ENCODE measurements at places on chromosomes 12 and 14. TPM values are rescaled to one million over a fixed set of nuclear protein-coding genes. Genes with fewer than 3 reads are reported as not detected.

Gene TGFB3
- total RNA-seq: 4.3 TPM

GRCh38 chr12:1592444-1593173, 1.8 kb downstream of the FBXL14 start:
- ATAC-seq: peak; percentile 41

DNA sequence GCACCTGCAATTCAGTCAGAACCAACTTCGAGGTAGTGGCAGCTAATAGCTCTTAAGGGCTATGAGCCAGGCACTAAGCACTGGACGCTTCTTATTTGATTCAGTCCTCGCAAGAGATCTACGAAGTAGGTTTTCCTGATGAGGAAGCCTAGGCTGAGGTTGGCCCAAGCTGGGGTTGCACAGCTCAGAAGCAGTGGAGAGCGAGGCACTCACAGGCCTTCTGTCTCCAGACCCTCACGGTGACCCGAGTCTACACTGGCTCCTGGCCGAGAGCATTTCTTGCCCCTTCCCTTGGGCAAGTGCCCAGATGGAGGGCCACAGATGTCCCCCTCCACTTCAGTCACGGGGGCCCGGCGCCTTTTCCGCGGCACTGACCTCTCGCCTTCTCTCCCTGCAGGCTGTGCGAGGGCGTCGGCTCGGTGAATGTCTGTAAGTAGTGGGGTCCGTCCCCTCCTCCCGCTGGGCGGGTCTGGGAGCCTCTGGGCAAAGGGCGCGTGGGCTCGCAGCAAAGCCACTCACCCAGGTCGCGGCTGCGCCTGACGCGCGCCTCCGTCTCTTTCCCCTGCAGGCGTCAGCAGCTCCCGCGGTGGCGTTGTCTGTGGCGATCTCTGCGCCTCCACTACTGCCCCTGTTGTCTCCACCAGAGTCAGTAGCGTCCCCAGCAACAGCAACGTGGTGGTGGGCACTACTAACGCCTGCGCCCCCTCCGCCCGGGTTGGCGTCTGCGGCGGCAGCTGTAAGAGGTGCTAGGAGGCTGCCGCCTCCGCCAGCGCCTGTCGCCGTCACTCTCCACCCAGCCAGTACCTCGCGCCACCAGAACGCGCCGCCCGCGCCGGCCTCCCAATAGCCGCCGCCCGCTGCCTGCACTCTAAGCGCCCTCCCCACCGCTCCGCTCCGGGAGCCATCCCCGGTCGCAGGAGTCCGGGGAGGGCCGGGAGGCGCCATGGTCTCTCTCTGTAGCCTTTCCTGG, 13.1 kb downstream of the KRT83 start:
- peak; percentile 78 for ATAC-seq

- peak; percentile 91 for ATAC-seq
These were observed 120.7 kb upstream of the SCAF11 start for GRCh38 chr12:46110928-46111699.

- ATAC-seq: no peak
These were observed 696.1 kb upstream of the TMEM132C start for GRCh38 chr12:127570793-127571360.

GRCh38 chr14:94050231-94050880, 24.2 kb downstream of the OTUB2 start:
- no peak for ATAC-seq

- ATAC-seq: peak; percentile 44
These were observed 750 bp downstream of the CS start for GRCh38 chr12:56299308-56299852.

Gene KCNC2
- total RNA-seq: not detected

- ATAC-seq: peak; percentile 74
These were observed 34.2 kb downstream of the MOAP1 start for GRCh38 chr14:93150227-93151208.

DNA sequence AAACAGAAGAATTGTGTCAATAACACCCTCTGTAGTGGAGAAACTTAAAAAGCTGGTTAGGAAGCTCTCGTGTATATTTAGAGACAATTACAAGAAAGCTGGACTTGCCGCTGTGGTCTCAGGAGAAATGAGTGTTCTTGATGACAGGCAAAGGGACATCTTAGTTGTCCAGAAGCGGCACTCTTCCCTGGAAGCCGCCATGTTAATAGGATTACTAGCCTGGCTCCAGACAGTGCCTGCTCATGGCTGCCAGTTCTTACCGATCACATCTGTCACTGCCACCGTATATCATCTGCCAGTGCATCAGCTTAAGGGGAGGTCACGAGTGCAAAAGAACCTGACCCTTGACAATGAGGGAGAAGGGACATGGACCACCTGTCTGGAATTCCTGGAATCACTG, 48.9 kb downstream of the C14orf132 start:
- ATAC-seq: no peak

GRCh38 chr12:13530966-13531365, 334.4 kb downstream of the EMP1 start:
- no peak for ATAC-seq

DNA sequence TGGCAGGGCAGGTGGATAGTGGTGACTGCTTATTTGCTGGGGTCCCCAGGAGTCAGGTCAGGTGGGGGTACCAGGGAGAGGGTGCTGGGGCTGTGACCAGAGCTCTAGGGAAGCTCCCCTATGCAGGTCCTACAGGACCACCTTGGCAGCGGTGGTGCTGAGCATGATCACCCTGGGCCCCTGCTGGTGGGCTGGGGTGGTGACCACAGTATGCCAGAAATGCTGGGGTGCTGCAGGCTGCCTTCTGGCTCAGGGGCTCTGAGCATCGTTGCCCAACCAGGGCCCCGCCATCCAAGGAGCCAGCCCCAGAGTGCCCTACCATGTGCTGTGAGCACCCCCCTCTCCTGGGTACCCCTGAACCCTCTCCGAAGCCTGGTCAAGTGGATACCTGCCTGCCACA, 17.5 kb upstream of the NUDT14 start:
- ATAC-seq: no peak

GRCh38 chr12:102900389-102900788, 16.7 kb downstream of the PAH start:
- no peak for ATAC-seq

Gene KRT71
- not detected for total RNA-seq

- peak; percentile 58 for ATAC-seq
These were observed 18.7 kb upstream of the FBRSL1 start for GRCh38 chr12:132471011-132471857.

Gene EXD2
- total RNA-seq: 12.2 TPM

GRCh38 chr14:40757376-40757950, 849.2 kb upstream of the LRFN5 start:
- no peak for ATAC-seq

DNA sequence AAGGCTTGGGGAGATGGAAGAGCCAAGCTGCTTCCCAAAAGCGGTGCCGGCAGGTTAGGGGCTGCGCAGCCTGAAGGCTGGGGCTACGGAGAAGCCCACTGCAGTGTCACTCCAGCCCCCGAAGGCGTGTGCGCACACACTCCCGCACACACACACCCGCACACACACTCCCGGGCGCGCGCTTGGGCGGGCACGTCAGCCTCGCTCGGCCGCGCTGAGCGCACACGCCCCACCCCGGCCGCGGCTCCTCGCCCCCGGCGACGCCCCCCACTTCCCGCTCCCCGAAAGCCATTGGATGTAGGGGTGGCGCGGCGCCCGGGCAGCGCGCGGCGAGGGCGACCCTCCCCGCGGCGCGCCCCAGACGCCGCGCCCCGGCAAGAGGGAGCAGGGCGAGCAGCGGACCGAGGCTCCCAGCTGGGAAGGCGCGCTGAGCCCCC, at the start of gene KCNK10:
TSS of gene KCNK10 (minus strand) at position 184 of the 437 bp plus-strand sequence. CDS start 471 bp downstream, outside the sequence.
- no peak for ATAC-seq

GRCh38 chr14:65054471-65055085, 47.7 kb downstream of the MAX start:
- ATAC-seq: peak; percentile 35

- no peak for ATAC-seq
These were observed 329.1 kb upstream of the ATP2B1 start for GRCh38 chr12:90037740-90038139.

DNA sequence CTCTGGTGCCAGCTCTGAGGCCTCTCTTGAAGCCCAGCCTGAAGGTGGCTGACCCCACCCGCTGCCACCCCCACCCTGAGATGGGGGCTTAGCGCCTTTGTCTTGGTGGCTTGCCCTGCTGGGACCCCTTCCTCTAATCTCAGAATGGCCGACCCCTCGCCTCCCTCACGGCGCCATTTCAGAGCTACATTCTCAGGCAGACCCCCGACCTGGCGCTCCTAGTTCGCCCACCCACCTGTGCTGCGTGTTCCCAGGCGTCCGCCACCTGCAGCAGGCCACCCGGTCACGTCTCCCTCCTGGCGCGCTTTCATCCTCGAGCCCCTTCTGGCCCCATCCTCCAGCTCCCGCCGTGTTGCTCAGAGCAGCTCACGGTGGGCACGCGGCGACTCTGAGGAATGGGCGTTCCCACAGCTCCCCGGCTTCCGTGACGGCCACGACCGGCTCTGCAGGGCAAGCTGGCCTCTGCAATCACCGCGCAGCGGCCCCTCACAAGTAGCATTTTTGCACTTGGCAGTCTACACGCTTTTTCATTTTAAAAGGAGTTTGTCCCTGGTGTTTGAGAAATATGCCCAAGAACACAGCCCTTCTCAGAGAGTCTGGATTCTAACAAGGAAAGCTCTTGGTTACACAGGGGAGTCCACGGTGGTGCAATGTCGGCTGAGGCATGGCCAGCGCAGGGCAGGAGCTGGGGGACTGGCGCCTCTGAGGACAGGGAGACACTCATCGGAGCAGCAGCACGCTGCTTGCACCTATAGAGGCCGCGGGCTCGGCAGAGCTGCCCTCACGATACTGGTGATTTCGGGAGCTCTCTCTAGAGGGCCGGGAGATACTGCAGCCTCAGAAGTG, 105.7 kb upstream of the C14orf180 start:
- no peak for ATAC-seq

DNA sequence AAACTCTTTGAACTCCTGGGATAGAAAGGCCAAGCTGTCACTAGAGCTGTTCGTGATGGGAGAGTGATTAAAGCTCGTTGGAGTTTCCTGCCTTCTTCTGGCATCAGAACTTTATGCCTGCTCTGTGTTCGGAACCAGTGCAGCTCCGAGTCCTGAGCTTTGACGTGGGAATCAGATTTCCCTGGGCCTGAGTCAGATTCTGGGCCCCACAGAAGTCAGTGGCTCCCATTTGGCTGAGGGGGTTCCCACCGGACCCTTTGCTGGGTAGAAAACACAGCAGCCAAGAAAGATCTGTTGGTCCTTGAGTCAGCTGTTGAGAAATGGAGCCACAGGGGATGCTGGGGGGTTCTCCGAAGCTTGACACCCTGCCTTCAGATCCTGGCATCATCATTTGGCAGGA, 238.0 kb downstream of the CHST11 start:
- ATAC-seq: no peak

GRCh38 chr12:120903412-120904196, 554 bp downstream of the SPPL3 start:
- ATAC-seq: peak; percentile 48

DNA sequence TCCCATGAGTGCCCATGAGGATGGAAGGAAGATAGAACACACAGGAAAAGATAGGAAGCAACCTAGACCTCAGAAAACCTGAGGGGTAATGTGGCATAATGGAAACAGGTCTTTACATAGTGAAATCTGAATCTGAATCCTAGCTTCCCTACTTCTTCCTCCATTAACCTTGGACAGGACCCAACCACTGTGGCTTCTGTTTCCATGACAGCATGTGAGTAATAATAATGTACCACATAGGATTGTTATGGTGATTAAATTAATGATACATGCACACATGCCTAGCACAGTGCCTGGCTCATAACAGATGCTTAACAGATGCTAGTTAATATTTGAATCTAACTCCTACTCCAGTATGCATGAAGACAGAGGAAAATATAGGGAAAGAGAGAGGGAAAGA, 11.2 kb downstream of the TTC9 start:
- no peak for ATAC-seq

DNA sequence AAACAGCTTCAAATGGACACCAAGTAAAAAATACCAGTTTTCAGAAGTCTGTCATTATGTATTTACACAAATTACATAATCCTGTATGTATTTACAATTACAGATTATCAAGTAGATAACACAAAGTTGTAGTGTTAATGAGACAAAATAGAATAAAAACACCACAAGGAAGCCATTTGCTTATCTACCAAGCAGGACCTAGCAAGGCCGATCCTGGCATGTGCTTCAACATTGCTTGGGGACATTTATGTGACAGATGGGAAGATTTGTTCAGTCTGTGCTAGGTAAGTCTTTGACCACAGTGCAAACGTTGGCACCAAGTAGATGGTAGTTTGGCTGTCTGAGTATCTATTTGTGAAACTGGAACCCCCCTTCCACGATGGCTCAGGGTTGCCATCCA, 35.8 kb downstream of the BCAT1 start:
- no peak for ATAC-seq

DNA sequence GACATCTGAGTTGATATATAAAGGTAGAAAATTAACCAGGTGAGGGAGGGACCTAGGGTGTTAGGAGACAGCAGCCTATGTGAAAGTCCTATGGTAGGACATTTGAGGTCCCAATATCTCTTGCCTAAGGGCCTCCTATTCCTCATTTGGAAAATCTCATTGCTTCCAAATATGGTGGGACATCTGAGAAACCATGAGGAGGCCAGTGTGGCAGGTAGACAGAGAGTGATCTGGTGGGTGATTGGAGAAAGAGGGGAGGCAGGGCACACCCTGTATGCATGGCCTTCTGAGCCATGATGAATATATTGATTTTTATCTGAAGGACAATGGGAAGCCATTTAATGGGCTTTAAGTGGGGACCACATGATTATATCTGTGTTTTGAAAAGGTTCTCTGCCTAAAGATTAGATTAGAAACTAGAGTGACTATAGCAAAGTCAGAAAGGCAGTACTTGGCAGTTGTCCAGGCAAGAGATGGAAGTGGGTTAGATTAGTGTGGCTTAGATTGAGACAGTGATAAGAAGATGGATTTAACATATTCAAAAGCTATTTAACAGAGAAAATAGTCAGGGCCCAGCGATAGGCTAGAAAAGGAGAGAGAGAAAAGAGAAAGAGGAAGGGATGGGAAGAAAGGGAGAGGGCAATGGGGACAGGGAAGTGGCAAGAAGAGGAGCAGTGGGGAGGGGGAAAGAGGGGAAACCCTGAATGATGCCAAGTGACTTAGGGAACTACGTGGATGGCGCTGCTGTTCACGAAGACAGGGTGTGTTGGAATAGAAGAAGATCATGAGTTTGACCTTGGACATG, 237.2 kb upstream of the SRRM4 start:
- no peak for ATAC-seq

DNA sequence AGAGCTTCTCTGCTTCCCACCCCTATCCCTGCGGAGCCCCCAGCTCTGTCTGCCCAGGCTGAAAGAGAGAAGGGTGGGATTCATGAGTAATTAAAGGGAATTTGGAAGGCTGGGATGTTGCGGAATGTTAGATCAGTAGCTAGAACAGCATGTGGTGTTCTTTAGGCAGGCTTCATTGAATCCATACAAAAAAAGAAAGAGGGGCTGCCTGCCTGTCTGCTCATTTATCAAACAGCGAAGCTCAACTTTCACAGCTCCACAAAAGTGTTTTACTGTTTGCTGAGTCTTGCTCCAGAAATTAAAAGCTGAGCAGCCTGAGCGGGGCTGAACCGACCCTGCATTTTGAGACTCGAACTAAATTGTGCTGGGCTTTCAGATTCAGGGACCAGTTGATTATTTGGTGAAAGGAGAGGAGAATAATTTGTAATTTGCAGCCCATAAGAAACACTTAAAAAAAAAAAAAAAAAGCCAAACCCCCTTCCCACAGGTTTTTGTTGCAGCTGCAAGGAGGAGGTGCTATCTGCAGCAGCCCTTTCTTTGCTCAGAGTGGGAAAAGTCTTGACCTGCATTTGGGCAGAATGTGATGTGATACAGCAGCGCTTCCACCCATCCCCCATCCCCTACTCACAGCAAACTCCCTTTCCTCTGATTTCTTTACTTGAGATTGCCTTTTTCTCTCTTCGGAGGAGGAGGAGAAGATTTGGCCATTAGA, 89.7 kb downstream of the RFX4 start:
- ATAC-seq: no peak

All from esophagus mucosa (tissue), 1 donor.